ENCODE measurements at places on chromosomes 13 and 19.

GRCh38 chr19:54478677-54479266 is 5.7 kb upstream of the CDC42EP5 start:
- no peak for DNase-seq

GRCh38 chr19:21202865-21203494 is 61.1 kb downstream of the ZNF431 start:
- peak; percentile 31 for DNase-seq

DNA sequence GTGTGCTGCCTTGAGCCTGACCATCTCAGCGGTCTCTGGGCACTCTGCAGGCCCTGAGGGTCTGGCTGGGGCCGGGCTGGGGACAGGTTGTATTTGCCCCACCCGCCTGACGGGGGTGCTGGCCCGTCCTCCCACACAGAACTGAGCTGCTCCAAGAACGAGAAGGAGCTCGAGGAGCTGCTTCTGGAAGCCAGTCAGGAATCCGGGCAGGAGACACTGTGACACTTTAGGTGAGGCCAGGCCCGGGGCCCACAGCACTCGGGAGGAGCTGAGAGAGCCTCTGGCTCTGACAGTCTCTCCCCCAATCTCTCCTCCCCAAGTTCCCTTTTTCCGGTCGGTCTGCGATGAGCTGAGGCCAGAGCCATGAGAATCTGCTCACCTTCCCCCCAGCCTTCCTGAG is 14.5 kb downstream of the NKPD1 start:
- no peak for DNase-seq

GRCh38 chr13:36903925-36904595 is 16.0 kb downstream of the SMAD9 start:
- no peak for DNase-seq

DNA sequence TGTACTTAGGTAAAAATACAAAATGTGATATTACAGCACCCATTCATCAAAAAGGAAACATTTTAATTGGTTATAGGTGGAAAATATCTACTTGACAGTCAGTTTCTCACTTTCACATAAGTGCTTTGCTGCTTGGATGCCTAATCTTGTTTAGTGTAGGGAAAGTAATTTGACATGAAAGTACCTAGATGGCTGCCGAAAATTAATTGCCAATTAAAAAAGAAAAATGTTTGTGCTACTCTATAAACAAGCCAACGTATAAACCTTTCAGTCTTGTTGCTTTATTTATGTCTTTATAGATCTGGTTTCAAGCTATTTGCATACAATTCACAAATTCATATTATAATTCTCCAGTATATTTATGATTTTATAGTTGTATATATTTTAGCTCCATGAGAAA is 729.9 kb downstream of the DACH1 start:
- no peak for DNase-seq

GRCh38 chr19:15101479-15102082 is 5.6 kb upstream of the SYDE1 start:
- peak; percentile 72 for DNase-seq

- no peak for DNase-seq
These were observed 636.1 kb upstream of the GPC6 start for GRCh38 chr13:92590503-92590908.

DNA sequence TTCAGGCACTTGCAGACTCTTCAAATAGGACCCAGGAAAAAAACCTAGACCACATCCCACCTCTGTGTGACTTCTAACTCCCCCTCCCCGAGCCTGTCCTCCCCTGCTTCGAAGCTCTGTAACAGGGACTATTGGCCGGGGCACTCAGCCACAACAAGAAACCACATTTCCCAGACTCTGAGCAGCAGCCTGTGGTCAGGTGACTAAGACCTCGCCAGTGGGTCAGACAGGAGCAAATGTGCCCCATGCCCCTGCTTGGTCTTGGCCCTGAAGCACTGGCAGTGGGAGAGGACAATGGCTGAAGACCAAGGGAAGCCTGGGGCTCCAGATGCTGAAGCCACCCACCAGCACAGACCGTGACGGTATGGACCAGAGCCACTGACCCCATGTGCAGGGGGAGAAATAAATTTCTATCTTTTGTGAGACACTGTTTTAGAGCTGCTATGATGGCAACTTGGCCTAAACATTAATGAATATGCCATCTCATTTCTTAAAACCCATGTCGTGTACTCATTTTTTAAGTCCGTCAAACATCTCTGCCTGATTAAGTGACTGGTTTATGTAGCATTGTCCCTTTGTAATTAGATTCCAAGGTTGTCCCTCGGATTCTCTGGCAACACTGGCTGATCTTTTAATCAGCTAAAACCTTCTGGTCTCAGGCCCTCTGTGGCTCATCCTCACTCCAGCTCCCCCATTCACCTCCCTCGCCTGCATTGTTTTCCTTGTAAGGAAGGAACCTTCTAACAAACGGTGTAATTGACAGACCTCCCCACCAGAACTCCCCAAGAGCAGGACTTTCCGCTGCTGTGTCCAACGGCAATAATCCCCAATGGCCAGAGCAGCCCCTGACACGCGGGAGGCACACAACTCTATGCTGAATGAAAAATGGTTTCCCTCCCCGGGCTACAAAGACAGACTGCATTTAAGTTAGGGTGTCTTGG is 98.4 kb downstream of the STK24 start:
- DNase-seq = peak; percentile 67
